T-helper 17 cell (primary cell): ENCODE measurements at places on chromosomes 2 and 18. TPM values are rescaled to one million over a fixed set of nuclear protein-coding genes. Genes with fewer than 3 reads are reported as not detected.

GRCh38 chr2:38922902-38923301, 33.2 kb downstream of the ARHGEF33 start:
- no peak overlapping the region for H3K27ac ChIP-seq
- DNase-seq: no peak
- H3K27me3 ChIP-seq: peaks cover 10% of the 10 kb centered on the region
- H3K4me1 ChIP-seq: peaks cover 2% of the 10 kb centered on the region

DNA sequence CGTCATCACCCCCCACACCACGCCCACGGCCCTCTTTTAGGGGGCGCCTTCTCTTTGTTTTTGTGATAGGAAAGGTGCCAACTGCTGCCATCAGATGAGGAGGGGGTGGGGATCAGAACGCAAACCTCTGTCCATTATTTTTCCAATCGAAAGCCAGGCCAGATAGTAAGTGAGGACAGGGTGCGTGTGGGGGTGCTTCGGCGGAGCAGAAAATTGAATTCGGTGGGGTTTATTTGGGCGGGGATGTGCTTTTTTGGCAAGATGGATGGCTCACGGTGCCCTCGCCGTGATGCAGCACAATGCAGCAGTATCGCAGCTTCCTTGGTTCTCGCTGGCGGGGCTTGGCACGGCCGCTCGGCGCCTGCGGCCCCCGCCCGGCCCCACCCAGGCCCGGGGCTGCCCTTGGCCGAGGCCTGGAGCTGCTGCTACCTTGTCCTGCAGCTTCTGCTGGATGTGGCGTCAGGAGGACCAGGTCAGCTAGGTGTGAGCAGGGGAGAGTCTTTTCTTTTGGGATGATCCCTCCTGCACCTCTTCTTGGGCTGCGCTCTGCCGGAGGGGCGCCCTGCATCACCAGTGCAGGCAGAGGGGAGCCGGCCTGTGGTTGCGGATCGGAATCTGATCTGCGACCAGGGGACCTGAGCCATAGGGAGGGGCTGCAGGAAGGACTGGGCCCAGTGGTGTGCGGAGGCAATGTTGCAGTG, 1.3 kb downstream of the SPTBN1 start:
- no peak for DNase-seq
- no peak overlapping the region for H3K27ac ChIP-seq
- H3K4me1 ChIP-seq: peaks cover 9% of the 10 kb centered on the region
- peak overlapping the region; percentile 91 for H3K4me3 ChIP-seq
- peaks cover 2% of the 10 kb centered on the region for H3K36me3 ChIP-seq

- H3K27ac ChIP-seq: no peak overlapping the region
- no peak for DNase-seq
- peaks cover 15% of the 10 kb centered on the region for H3K27me3 ChIP-seq
- no peaks in the 10 kb centered on the region for H3K4me1 ChIP-seq
These were observed 64.8 kb downstream of the CYP26B1 start for GRCh38 chr2:72082887-72083286.

GRCh38 chr2:101770726-101771125, 73.2 kb downstream of the MAP4K4 start:
- peaks cover 73% of the 10 kb centered on the region for H3K4me1 ChIP-seq
- H3K4me3 ChIP-seq: peak overlapping the region; percentile 50
- H3K27ac ChIP-seq: no peak overlapping the region
- H3K36me3 ChIP-seq: no peaks in the 10 kb centered on the region

DNA sequence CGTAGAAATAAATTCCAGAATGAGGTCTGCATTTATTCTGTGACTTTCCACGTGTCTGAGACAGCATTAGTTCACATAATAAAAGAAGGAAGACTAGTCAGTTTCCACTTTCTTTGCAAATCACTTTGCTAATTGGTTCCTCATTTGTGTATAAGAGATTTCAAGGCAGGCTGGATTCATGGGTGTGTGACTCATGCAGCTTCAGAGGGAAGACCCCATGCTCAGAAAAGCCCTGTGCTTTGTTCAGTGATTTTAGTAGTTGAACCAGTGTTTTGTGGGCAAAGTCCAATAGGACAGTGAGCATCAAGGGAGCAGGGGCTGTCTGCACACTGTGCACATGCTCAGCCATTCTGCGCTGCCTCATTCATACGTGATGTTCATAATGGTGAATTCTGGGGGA, 297.8 kb downstream of the DLGAP1 start:
- no peak overlapping the region for H3K4me3 ChIP-seq
- no peaks in the 10 kb centered on the region for H3K36me3 ChIP-seq
- no peaks in the 10 kb centered on the region for H3K4me1 ChIP-seq
- H3K27me3 ChIP-seq: no peaks in the 10 kb centered on the region
- DNase-seq: no peak

GRCh38 chr2:106176446-106177099, 17.5 kb downstream of the UXS1 start:
- H3K36me3 ChIP-seq: peaks cover 3% of the 10 kb centered on the region
- DNase-seq: no peak
- H3K27me3 ChIP-seq: no peaks in the 10 kb centered on the region
- H3K27ac ChIP-seq: no peak overlapping the region
- H3K4me3 ChIP-seq: no peak overlapping the region

DNA sequence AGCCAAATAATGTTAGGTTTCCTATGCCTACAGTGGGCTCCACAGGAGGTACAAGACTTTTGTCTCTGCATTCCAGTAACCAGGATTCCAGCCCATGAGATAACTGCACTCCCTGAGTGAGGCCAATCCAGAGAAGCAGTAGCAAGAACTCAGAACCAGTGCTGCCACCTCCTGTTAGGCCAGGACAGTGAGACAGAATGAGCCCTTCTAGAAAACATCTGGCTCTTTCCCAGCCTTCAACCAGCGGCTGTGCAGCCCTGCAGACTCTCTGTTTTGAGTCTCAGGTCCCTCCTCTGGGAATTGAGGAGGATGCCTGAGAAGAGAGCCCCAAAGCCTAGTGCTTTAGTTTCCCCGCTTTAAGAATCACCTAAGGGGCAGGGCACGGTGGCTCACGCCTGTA, 44.2 kb downstream of the ARID5A start:
- peaks cover 3% of the 10 kb centered on the region for H3K36me3 ChIP-seq
- peaks cover 5% of the 10 kb centered on the region for H3K27me3 ChIP-seq
- no peak for DNase-seq
- H3K27ac ChIP-seq: no peak overlapping the region
- no peak overlapping the region for H3K4me3 ChIP-seq

DNA sequence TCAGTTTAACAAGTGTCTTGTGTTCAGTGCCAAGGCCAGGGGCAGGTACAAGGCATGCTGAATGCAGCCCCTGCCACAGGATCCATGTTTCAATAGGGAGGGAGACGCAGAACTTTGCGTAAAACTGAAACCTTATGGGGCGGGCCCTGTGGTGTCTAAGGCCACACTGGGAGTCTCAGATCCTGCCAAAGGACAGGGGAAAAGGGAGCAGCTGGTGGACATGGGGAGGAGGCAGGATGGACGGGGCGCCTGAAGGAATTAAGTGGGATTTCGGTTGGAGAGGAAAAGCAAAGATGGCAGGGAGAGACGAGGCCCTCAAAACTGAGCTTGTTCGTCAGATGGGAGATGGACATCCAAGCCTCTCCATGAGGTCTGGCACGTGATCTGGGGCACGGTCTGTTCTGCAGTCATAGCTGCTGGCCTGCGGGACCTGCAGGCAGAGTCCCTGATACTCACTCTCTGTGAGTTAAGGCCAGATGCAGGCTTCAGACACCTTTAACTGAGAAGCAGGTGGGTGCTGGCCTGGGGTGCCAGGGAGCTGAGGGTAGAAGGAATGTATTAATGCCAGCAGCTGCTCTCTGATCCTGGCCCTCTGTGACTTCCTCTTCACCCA, 48.8 kb downstream of the TCF7L1 start:
- no peak for DNase-seq
- H3K4me3 ChIP-seq: no peak overlapping the region
- H3K27ac ChIP-seq: no peak overlapping the region
- peaks cover 45% of the 10 kb centered on the region for H3K27me3 ChIP-seq

The MDH1B gene
- not detected for total RNA-seq

- H3K36me3 ChIP-seq: no peaks in the 10 kb centered on the region
- H3K4me1 ChIP-seq: no peaks in the 10 kb centered on the region
- no peaks in the 10 kb centered on the region for H3K27me3 ChIP-seq
- H3K27ac ChIP-seq: no peak overlapping the region
These were observed 477.6 kb downstream of the LRP1B start for GRCh38 chr2:141653184-141653583.

GRCh38 chr2:195532255-195532627, 124.8 kb upstream of the SLC39A10 start:
- no peaks in the 10 kb centered on the region for H3K27me3 ChIP-seq
- peak overlapping the region; percentile 89 for H3K4me3 ChIP-seq
- no peak for DNase-seq
- H3K27ac ChIP-seq: peak overlapping the region; percentile 96

DNA sequence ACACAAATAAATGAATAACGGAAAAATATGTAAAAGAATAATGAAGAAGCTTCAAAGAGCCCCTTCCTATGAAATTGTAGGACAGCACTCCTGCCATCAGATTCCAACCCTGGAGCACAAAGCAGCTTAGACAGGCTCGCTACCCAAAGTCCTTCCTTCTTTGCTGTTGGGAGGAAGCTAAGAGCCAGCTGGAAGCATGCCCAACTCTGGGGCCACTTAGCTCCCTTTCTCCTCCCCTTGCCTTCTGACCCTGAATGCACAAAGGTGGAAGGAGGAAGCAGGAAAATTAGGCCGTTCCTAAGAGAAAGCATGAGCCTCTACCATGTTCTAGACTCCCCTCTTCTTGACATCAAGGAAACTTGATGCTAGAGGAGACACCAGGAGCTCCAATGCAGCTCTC, 700.8 kb downstream of the RNF144A start:
- no peaks in the 10 kb centered on the region for H3K36me3 ChIP-seq
- no peak for DNase-seq
- H3K27me3 ChIP-seq: no peaks in the 10 kb centered on the region
- H3K4me3 ChIP-seq: no peak overlapping the region
- H3K4me1 ChIP-seq: no peaks in the 10 kb centered on the region

The HOXD11 gene
- total RNA-seq: not detected

DNA sequence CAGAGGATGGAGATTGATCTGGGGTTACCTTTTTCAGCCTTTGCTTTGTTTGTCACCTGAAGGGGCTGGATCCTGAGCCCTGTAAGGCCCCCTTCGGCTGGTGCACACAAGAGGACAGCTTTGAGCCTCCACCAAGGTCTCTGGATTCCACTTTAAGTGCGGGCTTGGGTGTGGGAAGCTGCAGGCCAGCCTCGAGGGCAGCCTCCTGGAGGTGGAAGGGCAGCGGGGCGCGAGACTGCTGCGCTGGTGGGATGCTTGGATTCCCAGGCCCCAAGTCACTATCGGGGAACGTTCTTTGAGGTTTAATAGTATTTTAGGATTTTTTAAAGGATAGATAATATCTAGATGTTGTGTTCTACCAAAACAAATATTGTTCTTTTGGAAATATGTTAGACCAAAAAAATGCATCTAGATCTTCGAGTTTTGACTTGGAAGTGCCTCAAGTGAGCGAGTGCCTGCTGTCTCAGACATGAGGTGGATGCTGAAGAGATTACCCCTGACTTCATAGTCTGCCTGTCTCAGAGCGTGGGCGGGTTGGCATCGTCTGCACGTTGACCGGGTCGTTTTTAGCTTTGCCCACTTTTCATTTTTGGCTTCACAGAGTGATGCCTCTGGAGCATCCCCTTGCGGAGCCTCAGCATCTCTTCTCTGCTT, 113.8 kb downstream of the AGAP1 start:
- H3K27ac ChIP-seq: no peak overlapping the region
- DNase-seq: no peak
- H3K4me1 ChIP-seq: no peaks in the 10 kb centered on the region

DNA sequence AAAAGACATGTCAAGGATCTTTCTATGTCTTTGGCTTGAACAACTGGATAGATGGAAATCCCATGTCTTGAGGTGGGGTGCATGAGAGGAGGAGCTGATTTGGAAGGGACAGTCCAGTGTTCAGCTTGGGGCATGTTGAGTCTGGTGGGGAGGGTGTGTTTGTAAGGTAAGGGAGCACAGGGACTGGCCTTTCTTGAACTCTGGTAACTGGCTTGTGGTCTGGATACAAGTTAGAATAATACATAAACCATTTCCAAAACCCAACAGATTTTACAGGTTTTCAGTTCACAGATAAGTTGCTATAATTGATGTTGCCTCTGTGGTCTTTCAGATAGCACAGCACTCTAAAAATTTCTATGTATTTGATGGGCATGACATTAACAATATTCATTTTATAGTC, 24.2 kb downstream of the RHBDD1 start:
- H3K4me3 ChIP-seq: no peak overlapping the region
- H3K27ac ChIP-seq: no peak overlapping the region
- H3K27me3 ChIP-seq: no peaks in the 10 kb centered on the region
- no peak for DNase-seq
- peaks cover 5% of the 10 kb centered on the region for H3K36me3 ChIP-seq
- H3K4me1 ChIP-seq: peaks cover 28% of the 10 kb centered on the region

The FABP1 gene
- total RNA-seq: not detected

- no peaks in the 10 kb centered on the region for H3K36me3 ChIP-seq
- H3K4me3 ChIP-seq: no peak overlapping the region
- no peak for DNase-seq
- no peaks in the 10 kb centered on the region for H3K27me3 ChIP-seq
These were observed 505.6 kb upstream of the SLC8A1 start for GRCh38 chr2:40957508-40957907.

- peaks cover 26% of the 10 kb centered on the region for H3K4me1 ChIP-seq
- H3K4me3 ChIP-seq: no peak overlapping the region
- peaks cover 2% of the 10 kb centered on the region for H3K36me3 ChIP-seq
- H3K27ac ChIP-seq: no peak overlapping the region
- no peaks in the 10 kb centered on the region for H3K27me3 ChIP-seq
These were observed 47.2 kb upstream of the MGAT4A start for GRCh38 chr2:98778151-98778550.

GRCh38 chr2:27715318-27716210, 51.9 kb downstream of the SLC4A1AP start:
- no peak for DNase-seq
- H3K27me3 ChIP-seq: peaks cover 20% of the 10 kb centered on the region
- no peak overlapping the region for H3K27ac ChIP-seq
- peak overlapping the region; percentile 82 for H3K4me3 ChIP-seq
- peaks cover 19% of the 10 kb centered on the region for H3K4me1 ChIP-seq

- DNase-seq: no peak
- H3K27me3 ChIP-seq: peaks cover 68% of the 10 kb centered on the region
- H3K4me3 ChIP-seq: peak overlapping the region; percentile 88
- H3K36me3 ChIP-seq: peaks cover 7% of the 10 kb centered on the region
These were observed 1.1 kb upstream of the LIPG start for GRCh38 chr18:49560624-49561288.

The ODC1 gene
- 149 TPM for total RNA-seq

The CAPN13 gene
- not detected for total RNA-seq

DNA sequence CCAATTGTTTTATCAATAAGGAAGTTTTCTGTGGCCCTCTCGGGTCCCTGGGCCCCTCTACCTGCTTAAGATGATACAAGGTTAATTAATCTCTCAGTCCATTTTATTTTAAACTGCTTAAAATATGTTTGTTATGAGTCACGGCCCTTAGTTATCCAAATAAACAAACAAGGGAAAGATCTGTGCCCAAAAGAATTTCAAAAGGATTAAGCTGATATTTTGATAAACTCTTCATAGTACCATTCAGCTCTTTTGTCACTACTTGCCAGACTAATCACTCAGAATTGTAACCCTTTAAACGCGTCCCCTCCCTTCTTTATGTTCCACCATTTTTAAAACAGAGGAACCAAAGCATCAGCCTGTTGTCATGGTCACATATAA, 144.7 kb upstream of the STK17B start:
- H3K4me1 ChIP-seq: no peaks in the 10 kb centered on the region
- no peak overlapping the region for H3K27ac ChIP-seq
- H3K36me3 ChIP-seq: no peaks in the 10 kb centered on the region
- DNase-seq: no peak
- peaks cover 15% of the 10 kb centered on the region for H3K27me3 ChIP-seq
